Lower leg skin (tissue), 4 donors: ENCODE measurements at places on chromosomes 1 and 21.

- no peak for DNase-seq
Observed at GRCh38 chr1:86957221-86957620, 42.8 kb downstream of the HS2ST1 start.

DNA sequence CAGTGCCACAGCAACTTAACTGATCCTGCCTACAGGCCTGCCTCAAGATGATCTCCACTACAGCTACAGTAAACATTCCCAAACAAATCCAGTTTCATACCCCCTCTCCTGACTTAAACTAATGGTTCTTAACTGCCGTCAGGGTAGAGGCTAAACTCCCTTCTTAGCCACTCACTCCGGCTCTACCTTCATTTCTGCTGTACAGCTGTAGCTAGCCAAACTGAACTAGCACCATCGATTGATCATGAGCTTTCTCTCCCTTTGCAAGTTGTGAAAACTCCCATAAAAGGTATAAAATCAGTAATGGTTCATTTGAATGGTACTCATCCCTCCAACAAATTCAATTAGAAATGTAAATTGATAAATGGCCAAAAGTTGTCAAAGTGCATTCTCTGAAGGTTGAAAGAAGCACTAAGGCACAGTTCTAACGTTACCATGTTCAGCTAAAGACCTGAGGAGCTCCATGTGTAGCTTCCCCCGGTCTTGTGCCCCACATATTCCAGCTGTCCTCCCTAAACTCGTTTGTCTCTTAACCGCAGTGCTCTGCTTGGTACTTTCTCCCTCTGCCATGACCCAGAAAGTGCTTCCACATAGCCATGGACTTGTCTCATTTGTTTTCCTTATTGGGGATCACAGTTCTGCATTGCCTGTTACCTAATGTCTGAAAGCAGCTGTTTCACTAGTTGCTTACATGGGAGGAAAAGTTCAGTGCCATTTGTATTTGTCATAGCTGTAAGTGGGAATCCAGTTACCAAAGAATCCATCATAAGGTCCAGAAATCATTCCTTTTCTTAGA is 49.8 kb downstream of the DHX9 start:
- DNase-seq = no peak

GRCh38 chr1:19113697-19114092 is 96.4 kb downstream of the UBR4 start:
- DNase-seq = no peak

DNA sequence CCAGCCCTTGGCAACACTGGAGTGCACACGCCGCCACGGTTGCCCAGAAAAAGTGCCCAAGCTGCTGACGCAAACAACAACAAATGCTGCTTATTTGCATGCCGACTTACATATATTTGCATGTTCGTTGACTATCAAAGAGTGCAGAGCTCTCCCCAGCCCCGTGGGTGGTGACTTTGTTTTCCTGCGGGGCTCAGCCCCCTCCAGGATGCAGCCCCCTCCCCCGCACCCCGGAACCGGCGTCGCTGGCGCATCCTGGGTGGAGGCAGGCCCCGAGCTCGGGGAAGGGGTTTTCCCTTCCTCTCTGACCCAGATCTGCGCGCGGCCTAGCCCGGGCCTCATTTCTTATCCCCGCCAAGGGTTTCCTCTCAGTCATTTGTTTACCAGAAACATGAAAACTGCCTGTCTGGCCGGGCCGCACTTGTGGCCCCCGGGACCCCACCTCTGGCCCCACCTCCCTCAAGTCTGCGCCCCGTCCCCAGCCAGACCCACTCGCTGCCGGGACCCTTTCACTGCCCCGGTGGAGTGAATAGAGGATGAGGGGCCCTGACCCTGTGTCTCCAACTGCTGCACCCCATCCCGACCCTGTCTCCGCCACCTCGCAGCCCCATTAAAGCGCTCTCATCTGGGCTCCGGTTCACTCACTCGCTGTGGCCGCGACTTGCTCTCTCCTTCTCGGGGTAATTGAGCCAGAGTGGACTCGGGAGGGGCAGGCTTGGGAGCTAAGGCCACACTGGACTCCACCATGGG is 5.5 kb downstream of the TNFRSF25 start:
- no peak for DNase-seq

- DNase-seq = no peak
Observed at GRCh38 chr1:200938955-200939354, 44.3 kb downstream of the INAVA start.

- DNase-seq = no peak
Observed at GRCh38 chr1:181452746-181453145, 30.6 kb upstream of the CACNA1E start.

- no peak for DNase-seq
Observed at GRCh38 chr1:193060938-193061337, 1.5 kb downstream of the RO60 start.

GRCh38 chr1:203338335-203339036 is 12.4 kb downstream of the FMOD start:
- peak; percentile 91 for DNase-seq

GRCh38 chr1:172950528-172950927 is 100.2 kb downstream of the TNFSF18 start:
- DNase-seq = no peak

DNA sequence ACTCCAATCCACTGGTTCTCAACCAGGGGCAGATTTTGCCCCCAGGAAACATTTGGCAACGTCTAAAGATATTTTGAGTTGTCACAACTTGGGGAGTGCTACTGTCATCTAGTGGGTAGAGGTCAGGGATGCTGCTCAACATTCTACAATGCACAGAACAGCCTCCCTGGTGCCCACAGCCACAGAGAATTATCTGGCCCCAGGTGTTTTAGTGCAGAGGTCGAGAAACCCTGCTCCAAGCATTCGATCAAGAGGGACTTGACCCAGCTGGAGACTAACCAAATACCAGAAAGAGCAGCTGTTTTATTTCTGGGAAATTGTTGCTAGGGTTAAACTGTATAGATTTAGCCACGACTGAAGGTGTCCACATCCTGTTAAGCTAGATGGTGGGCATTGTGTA is 19.2 kb downstream of the CD247 start:
- DNase-seq = no peak

- no peak for DNase-seq
Observed at GRCh38 chr1:58936973-58937372, 153.1 kb upstream of the JUN start.

DNA sequence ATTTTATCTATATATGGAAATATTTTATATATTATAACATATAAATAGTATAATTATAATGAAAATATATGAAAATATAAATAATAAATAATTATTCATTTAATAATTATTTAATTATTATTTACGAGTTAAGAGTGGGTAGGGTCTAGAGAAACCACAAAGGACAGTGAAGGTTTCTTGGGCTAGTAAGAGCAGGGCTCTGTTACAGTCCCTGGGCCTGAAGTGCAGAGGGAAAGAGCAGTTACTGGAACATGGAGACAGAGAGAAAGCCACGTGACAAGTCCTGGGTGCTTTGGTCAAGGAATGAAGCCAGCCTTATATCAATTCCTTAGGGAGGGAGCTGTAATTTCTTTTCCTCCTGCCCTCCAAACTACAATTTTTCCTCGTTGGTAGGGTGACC is 117.2 kb upstream of the OLIG2 start:
- no peak for DNase-seq

- no peak for DNase-seq
Observed at GRCh38 chr1:220363196-220363837, 91.1 kb upstream of the RAB3GAP2 start.

DNA sequence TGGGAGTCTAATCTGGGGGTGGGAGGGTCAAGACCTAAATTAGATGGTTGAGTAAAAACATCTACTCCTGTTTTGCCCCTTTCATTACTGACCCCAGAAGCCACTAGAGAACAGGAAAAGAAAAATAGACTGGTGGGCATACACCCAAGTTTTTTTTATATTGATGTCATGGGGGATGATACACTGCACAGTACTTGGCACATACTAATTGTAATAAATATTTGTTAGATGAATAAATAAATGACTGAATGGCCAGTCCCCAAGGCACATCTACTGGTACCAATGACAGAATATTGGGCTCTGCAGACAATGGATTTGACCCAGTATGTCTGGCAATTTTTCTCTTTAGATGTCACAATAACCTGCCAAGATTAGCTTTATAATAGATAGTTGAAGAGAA is 36.8 kb upstream of the PTBP2 start:
- DNase-seq = no peak

GRCh38 chr1:206952171-206952570 is 5.9 kb upstream of the PIGR start:
- no peak for DNase-seq

- no peak for DNase-seq
Observed at GRCh38 chr1:207455183-207455754, 1.1 kb downstream of the CR2 start.

GRCh38 chr1:203172184-203173010 is 3.2 kb downstream of the MYBPH start:
- DNase-seq = no peak

DNA sequence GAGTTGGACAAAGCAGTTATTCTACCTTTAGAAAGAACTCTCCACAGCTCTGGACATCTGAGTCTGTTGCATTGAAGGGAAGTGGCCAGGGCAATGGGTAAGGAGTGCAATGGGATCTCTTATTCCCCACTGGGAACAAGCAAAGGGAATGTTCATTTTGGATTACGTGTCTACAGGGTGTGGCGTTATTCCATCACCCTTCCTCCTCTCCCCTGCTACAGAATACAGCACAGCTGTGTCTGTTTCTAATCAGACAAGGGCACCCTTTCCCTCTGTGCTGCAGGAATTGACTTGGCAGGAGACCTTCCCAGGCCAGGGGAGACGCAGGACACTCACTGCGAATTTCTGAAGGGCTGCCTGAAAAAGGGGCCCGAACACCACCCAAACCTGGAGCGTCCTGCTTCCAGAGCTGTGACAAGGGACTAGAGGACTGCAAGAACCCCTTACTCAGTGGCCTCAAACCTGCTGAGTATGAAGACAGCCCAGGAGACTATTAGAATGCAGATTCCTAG is 163.6 kb upstream of the RAB4A start:
- DNase-seq = no peak

DNA sequence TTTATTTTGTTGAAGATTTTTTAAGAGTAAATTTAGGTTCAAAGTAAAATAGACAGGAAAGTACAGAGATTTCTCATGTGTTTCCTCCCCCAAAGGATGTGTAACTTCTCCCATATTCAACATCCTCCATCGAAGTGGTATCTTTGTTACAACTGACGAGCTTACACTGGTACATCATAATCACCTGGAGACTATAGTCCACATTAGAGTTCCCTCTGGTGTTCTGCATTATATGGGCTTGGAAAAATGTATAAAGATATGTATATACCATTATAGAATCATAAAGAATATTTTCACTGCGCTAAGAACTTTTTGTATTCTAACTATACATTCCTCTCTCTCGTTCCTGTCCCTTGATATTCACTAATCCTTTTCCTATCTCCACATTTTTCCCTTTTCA is 203.7 kb downstream of the AMY1C start:
- no peak for DNase-seq

GRCh38 chr1:64686828-64687724 is 57.8 kb upstream of the RAVER2 start:
- DNase-seq = no peak

DNA sequence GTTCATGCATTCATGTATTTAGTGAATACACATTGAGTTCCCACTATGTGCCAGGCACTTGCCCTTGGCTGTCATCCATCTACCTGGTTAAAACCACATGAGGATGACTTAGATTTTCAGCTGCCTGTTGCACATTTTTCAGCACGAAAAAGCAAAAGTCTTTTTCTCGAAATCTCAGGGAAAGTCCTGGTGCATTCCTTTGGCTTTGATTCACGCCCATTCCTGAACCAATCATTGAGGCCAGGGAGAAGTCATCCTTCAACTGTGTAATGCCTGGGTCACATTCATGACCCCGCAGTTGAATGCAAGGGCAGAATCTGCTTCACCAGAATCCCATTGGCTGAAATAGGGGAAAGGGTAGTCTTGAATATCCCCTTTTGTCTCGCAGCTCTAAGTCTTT is 84.4 kb downstream of the RNF220 start:
- DNase-seq = no peak

DNA sequence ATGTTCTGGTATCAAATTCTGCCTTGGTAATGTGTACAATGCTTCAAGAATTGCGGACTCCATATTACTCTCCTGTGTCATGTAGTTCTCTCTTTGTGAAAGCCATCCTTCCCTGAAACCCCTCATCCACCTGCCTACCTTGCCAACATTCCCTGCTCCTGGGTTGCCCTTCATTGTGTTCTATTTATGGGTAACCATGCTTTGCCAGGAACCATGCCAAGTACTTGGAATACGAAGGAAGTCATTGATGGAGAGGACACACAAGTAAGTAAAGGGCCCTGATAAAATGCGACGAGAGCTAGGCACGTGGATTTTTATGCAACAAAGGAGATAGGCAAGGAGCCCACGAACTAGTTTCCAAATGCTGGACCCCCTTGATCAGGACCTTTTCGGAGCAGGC is 300.8 kb downstream of the DISC1 start:
- DNase-seq = no peak

DNA sequence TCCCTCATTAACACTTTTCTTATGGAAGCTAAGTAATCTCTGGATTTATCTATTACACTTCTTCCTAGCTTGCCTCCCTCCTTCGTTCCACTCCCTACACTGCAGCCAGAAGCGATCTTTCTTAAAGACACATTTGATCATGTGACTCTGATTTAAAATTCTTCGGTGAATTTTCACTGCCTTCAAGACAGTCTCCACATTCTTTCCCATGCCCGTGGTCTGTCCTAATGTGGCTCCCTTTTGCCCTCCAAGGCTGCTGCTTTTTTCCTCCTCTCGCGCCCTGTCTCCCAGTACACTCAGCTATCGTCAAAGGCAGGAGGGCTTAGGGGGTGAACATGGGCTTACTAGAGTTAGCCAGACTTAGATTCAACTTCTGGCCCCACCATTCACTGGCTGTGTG is 64.4 kb downstream of the SDCCAG8 start:
- DNase-seq = no peak

- no peak for DNase-seq
Observed at GRCh38 chr1:178684111-178684510, 40.9 kb upstream of the RALGPS2 start.

DNA sequence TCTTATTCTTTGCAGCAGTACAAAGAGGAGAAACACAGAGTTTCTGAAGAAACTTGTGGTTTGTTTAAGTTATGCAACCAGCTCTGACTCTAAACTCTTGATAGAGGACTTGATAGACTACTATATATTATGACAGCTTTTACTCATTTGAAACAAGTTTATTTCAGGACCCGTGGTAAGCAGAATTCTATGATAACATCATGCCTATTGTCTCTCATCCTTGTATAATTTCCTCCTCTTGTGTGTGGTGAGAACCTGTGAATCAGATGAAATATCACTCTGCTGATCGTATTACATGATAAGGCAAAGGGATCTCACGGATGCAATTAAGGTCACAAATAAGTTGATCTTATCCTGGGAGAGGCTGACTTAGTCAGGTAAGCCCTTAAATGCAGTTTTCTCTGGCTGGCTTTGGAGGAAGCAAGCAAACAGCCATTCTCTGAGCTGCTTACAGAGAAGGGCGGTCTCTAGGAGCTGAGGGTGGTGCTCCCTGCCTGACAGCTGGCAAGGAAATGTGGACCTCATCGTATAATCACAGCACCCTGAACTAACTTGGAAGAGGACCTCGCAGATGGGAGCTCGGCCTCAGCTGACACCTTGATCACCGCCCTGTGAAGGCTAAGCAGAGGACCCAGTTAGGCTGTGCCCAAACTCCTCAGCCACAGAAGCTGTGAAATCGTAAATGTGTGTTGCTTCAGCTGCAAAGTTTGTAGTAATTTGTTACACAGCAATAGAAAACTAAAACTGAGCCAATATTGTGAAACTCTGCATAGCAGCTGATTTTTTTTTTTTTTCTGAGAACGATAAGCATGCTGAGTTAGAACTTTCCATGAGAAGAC is 151.1 kb upstream of the DPT start:
- no peak for DNase-seq

- no peak for DNase-seq
Observed at GRCh38 chr1:90154711-90155110, 159.8 kb downstream of the ZNF326 start.
